Spinal cord (tissue), 10 donors: ENCODE measurements at places on chromosomes 5 and 9.

DNA sequence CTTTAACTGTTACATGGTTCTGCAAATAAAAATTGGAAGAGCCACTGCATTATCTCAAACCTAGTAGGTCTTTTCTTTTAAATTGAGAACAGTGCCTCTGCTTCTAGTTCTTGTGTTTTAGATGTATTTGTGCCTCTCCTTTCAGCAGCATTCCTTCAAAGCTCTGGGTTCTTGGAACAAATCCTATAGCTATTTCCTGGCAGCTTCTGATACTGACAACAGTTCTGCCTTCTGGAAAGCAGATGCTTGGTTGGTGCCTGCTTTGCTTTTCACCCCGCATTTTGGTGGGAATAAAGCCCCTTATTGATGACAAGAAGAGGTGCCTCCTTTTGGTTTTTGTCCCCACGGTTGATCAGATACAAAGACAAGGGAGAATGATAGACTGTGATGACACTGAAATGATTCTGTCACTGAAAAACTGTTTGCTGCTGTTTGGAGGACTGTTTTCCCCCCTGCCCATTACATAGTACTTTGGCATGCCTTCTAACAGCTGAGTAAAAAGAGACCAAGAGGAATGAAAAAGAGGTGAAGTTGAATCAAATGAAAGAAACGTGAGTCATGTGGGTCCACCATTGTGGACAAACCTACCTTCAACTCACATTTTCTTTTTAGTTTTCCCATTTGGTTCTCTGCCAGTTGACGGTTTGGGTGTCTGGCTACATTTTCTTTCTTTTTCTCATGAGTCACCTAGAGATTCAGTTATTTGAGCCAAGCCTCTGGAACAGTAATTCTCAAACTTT, 5.6 kb downstream of the PTCD2 start:
- no peak overlapping the region for H3K4me3 ChIP-seq
- no peaks in the 10 kb centered on the region for H3K27me3 ChIP-seq
- H3K27ac ChIP-seq, result no peak overlapping the region
- H3K36me3 ChIP-seq, result peaks cover 11% of the 10 kb centered on the region

DNA sequence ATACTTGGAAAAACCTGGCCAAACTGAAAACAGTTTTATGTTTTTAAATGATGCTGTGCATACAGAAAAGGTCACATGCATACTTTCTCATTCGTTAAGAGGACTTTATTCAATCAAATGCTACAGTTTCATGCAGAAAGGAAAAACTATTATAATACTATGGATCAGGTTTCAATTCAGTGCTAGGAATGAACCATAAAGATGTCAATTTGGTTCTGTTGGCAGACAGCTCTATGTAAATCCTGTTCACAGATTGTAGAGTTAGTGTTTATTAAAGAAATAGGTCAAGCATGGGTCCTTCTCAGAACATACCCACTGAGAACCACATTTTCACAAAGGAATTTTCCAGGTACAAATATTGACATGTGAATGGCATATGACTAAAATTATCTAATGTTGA, 57.1 kb downstream of the RETREG1 start:
- H3K27ac ChIP-seq, result no peak overlapping the region
- no peaks in the 10 kb centered on the region for H3K36me3 ChIP-seq
- H3K4me1 ChIP-seq, result no peaks in the 10 kb centered on the region
- H3K27me3 ChIP-seq, result no peaks in the 10 kb centered on the region

DNA sequence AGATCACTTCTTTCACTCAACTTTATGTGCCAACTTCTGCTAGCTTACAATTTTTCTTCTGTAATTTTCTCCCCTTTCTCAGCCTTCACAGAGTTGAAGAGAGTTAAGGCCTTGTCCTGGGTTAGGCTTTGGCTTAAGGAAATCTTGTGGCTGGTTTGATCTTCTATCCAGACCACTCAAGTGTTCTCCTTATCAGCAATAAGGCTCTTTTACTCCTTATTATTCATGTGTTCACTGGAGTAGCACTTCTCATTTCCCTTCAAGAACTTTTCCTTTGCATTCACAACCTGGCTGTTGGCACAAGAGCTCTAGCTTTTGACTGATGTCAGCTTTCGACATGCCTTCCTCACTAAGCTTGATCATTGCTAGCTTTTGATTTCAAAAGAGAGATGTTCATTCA, 86.9 kb upstream of the ALDH1B1 start:
- H3K36me3 ChIP-seq, result no peaks in the 10 kb centered on the region
- H3K27me3 ChIP-seq, result no peaks in the 10 kb centered on the region
- H3K4me1 ChIP-seq, result peaks cover 10% of the 10 kb centered on the region
- H3K27ac ChIP-seq, result no peak overlapping the region

- H3K36me3 ChIP-seq, result no peaks in the 10 kb centered on the region
- H3K4me1 ChIP-seq, result peaks cover 33% of the 10 kb centered on the region
- DNase-seq, result no peak
- no peak overlapping the region for H3K4me3 ChIP-seq
Measured at GRCh38 chr5:132229236-132229635, 1.6 kb upstream of the P4HA2 start.

GRCh38 chr5:62974623-62975022, 396.0 kb downstream of the LRRC70 start:
- H3K27ac ChIP-seq, result no peak overlapping the region
- H3K36me3 ChIP-seq, result no peaks in the 10 kb centered on the region
- H3K27me3 ChIP-seq, result no peaks in the 10 kb centered on the region
- H3K4me1 ChIP-seq, result no peaks in the 10 kb centered on the region

DNA sequence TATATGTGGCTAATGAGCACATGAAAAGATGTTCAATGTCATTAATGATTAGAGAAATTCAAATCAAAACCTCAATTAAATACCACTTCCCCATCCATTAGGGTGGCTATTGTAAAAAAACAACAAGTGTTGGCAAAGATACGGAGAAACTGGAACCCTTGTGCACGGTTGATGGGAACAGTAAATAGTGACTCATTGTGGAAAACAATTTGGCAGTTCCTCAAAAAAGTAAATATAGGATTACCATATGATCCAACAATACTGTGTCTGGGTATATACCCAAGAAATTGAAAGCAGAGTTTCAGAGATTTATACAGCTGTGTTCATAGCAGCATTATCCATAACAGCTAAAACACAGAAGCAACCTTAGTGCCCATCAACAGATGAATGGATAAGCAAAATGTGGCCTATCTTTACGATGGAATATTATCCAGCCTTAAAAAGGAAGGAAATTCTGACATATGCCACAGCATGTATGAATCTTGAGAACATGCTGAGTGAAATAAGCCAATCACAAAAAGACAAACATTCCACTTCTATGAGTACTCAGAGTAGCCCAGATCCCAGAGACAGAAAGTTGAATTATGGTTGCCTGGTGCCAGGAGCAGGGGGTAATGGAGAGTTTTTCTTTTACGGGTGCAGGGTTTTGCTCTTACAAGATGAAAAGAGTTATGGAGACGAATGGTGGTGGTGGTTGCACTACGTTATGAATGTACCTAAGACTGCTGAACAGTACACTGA, 41.4 kb upstream of the LRRC14B start:
- H3K4me3 ChIP-seq, result no peak overlapping the region
- H3K36me3 ChIP-seq, result peaks cover 36% of the 10 kb centered on the region
- peaks cover 2% of the 10 kb centered on the region for H3K4me1 ChIP-seq
- H3K27ac ChIP-seq, result no peak overlapping the region
- no peak for DNase-seq
- H3K27me3 ChIP-seq, result no peaks in the 10 kb centered on the region

DNA sequence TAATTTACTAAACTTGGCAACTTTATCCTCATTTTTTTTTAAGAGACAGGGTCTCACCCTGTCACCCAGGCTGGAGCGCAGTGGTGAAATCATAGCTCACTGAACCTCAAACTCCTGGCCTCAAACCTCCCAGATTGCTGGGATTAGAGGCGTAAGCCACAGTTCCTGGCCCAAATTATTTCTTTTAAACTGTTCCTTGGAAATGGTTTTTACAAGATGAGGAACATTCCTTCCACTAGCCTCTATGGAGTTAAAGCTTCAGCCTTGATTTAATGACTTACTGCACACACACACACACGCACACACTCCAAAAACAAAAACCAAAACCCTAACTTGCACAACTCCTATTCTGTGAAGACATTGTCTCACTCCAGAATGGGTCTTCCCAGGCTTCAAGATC, 77.2 kb upstream of the TARS1 start:
- H3K27ac ChIP-seq, result no peak overlapping the region
- H3K4me1 ChIP-seq, result no peaks in the 10 kb centered on the region
- no peak for DNase-seq
- H3K36me3 ChIP-seq, result no peaks in the 10 kb centered on the region

DNA sequence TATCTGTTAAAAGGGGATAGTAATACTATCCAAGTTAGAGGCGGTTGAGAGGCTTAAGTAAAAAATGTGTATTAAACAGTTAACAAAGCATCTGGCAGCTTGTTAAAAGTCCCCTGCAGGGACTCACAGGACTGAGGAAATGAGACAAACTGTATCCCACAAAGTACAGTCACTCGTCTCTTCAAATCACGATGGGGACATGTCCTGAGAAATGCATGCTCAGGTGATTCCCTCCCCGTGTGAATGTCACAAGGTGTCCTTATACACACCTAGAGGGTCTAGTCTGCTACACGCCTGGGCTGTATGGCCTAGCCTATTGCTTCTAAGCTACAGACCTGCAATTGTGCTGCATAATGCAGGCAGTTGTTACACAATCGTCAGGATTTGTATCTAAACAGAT, 237.0 kb downstream of the IRX2 start:
- peaks cover 31% of the 10 kb centered on the region for H3K4me1 ChIP-seq
- no peak overlapping the region for H3K27ac ChIP-seq
- H3K36me3 ChIP-seq, result no peaks in the 10 kb centered on the region
- DNase-seq, result no peak
- no peaks in the 10 kb centered on the region for H3K27me3 ChIP-seq
- H3K4me3 ChIP-seq, result no peak overlapping the region

DNA sequence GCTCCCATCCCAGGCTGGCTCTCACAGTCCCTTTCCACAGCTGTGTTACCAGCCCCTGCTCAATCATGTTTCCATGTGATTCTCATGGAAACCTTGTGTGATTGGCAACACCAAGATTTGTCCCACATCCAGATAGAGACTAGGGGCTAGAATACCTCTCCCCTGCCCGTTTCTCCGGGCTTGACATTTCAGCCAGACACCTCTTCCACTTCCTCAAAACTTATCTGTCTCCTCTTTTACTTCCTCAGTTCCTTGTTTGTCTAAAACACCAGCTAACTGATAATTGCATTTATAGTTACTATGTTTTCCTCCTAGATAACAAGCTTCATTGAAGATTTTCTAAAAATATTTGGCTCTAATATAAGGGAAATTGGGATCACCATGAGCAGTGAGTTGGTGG, 16.6 kb upstream of the KCNMB1 start:
- DNase-seq, result no peak
- H3K4me1 ChIP-seq, result peaks cover 17% of the 10 kb centered on the region
- no peaks in the 10 kb centered on the region for H3K27me3 ChIP-seq
- H3K36me3 ChIP-seq, result no peaks in the 10 kb centered on the region
- H3K27ac ChIP-seq, result no peak overlapping the region

DNA sequence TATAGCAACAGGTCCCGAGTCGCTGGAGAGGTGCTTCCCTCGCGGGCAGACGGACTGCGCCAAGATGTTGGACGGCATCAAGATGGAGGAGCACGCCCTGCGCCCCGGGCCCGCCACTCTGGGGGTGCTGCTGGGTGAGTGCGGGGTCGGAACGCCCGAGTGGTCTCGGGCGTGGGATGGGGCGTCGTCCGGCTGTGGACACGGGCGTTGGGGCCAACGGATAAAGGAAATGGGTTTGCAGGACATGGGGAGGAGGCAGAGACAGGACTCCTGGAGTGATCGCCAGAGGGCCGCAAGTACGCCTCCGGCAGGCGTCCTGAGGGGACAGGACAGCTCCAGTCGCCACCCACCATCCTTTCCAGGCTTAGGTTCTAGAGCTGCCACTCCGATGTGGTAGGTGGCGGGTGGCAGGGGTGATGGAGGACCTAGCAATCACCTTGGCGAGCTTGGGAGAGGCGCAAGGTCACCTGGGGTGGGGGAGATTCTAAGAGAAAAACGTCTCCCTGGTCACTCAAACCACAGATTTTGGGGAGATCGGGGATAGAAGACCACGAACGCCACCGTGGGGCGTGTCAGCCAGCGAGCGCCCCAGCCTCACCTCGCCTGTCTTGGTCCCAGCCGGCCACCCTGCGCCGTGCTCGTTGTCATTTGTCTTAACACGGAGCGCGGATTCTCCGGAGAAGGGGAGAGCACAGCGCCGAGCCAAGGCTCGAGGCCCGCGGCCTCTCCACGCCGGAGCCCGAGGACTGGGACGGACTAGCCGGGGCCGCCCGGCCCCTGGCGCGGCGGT, 922 bp downstream of the LMX1B start:
- H3K4me3 ChIP-seq, result peak overlapping the region; percentile 12
- DNase-seq, result no peak
- H3K27me3 ChIP-seq, result peaks cover 90% of the 10 kb centered on the region
- H3K27ac ChIP-seq, result peak overlapping the region; percentile 15
- H3K4me1 ChIP-seq, result peaks cover 56% of the 10 kb centered on the region

GRCh38 chr9:38164659-38165221, 95.7 kb upstream of the SHB start:
- H3K27ac ChIP-seq, result no peak overlapping the region
- H3K4me1 ChIP-seq, result no peaks in the 10 kb centered on the region
- no peak for DNase-seq

GRCh38 chr5:184471-184870, 6.8 kb upstream of the LRRC14B start:
- no peaks in the 10 kb centered on the region for H3K27me3 ChIP-seq
- DNase-seq, result no peak
- H3K36me3 ChIP-seq, result peaks cover 37% of the 10 kb centered on the region
- no peak overlapping the region for H3K4me3 ChIP-seq
- peaks cover 17% of the 10 kb centered on the region for H3K4me1 ChIP-seq

GRCh38 chr5:87776785-87777184, 364.1 kb upstream of the CCNH start:
- H3K27ac ChIP-seq, result no peak overlapping the region
- no peaks in the 10 kb centered on the region for H3K27me3 ChIP-seq
- no peak overlapping the region for H3K4me3 ChIP-seq
- DNase-seq, result no peak

GRCh38 chr5:5380298-5380697, 42.2 kb upstream of the ICE1 start:
- H3K4me3 ChIP-seq, result no peak overlapping the region
- H3K27ac ChIP-seq, result no peak overlapping the region

GRCh38 chr9:108196332-108197007, 659.3 kb downstream of the ACTL7B start:
- H3K36me3 ChIP-seq, result no peaks in the 10 kb centered on the region
- no peak for DNase-seq
- no peaks in the 10 kb centered on the region for H3K27me3 ChIP-seq
- no peaks in the 10 kb centered on the region for H3K4me1 ChIP-seq

GRCh38 chr5:138712791-138713190, 40.4 kb upstream of the CTNNA1 start:
- no peak overlapping the region for H3K27ac ChIP-seq
- H3K27me3 ChIP-seq, result no peaks in the 10 kb centered on the region
- H3K36me3 ChIP-seq, result no peaks in the 10 kb centered on the region
- no peak overlapping the region for H3K4me3 ChIP-seq
- DNase-seq, result no peak
- peaks cover 12% of the 10 kb centered on the region for H3K4me1 ChIP-seq

GRCh38 chr5:58406394-58406793, 53.5 kb downstream of the PLK2 start:
- DNase-seq, result no peak
- no peaks in the 10 kb centered on the region for H3K4me1 ChIP-seq
- no peak overlapping the region for H3K4me3 ChIP-seq
- no peaks in the 10 kb centered on the region for H3K27me3 ChIP-seq

- H3K36me3 ChIP-seq, result peaks cover 14% of the 10 kb centered on the region
- no peak for DNase-seq
- H3K27me3 ChIP-seq, result no peaks in the 10 kb centered on the region
- H3K4me1 ChIP-seq, result no peaks in the 10 kb centered on the region
Measured at GRCh38 chr5:178965465-178966055, 24.6 kb downstream of the ZNF454 start.

- no peak overlapping the region for H3K4me3 ChIP-seq
- no peak overlapping the region for H3K27ac ChIP-seq
- no peaks in the 10 kb centered on the region for H3K36me3 ChIP-seq
- H3K27me3 ChIP-seq, result peaks cover 60% of the 10 kb centered on the region
- no peak for DNase-seq
- H3K4me1 ChIP-seq, result peaks cover 26% of the 10 kb centered on the region
Measured at GRCh38 chr5:181164076-181164952, 16.9 kb downstream of the OR2V2 start.
